Activated naive CD4-positive, alpha-beta T cell treated with Interleukin-2 at 50 U/mL for 16 hours (primary cell): ENCODE measurements at places on chromosomes 3 and 15.

GRCh38 chr15:90400005-90400758 is 12.1 kb downstream of the IQGAP1 start:
- DNase-seq: no peak

DNA sequence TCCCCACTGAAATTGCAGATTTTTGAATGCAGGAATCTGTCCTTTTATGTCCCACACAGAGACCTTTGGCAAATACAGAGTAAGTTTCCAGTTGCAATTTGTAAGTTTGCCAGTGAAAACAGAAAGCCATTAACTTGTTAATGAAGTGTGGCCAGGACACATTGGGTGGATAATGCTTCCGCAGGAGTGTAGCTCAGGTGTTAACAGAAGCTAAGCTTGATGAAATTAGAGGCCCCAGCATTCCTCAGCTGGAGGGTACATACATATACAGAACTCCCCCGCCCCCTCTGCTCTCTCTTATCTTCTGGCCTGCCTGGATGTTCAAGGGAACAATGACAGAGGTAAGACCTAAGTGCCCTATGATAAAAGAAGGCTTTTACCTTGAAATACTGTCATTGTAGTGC is 8.1 kb upstream of the LRRC2 start:
- DNase-seq: no peak

GRCh38 chr3:55164191-55164590 is 236.3 kb upstream of the LRTM1 start:
- DNase-seq: no peak

DNA sequence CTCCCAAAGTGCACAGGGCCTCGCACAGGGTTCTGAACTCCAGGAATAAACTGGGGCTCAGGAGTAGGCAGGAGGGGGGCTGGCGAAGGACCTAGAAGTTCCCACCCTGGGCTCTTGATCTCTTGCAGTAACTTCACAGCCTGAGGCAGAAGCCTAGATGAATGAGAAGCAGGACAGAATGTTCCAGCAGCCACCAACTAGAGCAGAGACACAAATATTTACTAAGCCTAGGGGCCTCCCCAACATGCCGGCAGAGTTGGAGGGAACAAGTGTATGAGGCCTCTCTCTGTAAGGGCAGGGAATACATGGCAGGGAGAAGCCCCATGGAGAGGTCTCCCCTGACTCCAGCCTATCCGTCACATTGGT is 25.3 kb upstream of the C15orf39 start:
- DNase-seq: no peak

- DNase-seq: no peak
Measured at GRCh38 chr15:82882273-82882928, 70.1 kb downstream of the HOMER2 start.

DNA sequence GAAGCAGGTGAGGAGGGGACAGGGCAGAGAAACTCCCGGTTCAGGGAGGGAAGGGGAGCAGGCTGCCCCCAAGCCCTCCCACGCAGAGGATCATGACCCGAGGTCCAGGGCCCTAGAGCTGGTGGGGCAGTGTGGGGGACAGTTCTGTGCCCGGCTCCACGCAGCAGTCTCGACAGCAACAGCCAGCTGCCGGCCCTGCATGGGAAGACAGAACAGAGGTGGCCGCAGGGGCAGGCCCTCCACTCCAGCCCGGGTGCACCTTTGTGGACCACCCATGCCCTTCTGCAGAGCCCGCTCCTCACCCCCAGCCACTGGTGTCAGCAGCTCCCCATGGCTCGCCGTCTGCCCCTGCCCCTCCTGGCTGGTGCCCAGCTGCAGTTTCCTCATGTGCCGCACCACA is 7.7 kb downstream of the OGG1 start:
- no peak for DNase-seq

GRCh38 chr15:94858449-94858848 is 627.1 kb downstream of the MCTP2 start:
- DNase-seq: no peak

- no peak for DNase-seq
Measured at GRCh38 chr15:83842281-83842680, 188.4 kb downstream of the ADAMTSL3 start.

GRCh38 chr3:39639344-39640236 is 169.8 kb upstream of the MYRIP start:
- DNase-seq: no peak

- no peak for DNase-seq
Measured at GRCh38 chr3:126857928-126858327, 125.0 kb upstream of the PLXNA1 start.

- no peak for DNase-seq
Measured at GRCh38 chr3:139695007-139695406, 17.2 kb upstream of the NMNAT3 start.

- DNase-seq: no peak
Measured at GRCh38 chr3:121998611-121999473, 23.2 kb downstream of the ILDR1 start.

- DNase-seq: no peak
Measured at GRCh38 chr15:70260580-70260979, 162.9 kb upstream of the TLE3 start.

DNA sequence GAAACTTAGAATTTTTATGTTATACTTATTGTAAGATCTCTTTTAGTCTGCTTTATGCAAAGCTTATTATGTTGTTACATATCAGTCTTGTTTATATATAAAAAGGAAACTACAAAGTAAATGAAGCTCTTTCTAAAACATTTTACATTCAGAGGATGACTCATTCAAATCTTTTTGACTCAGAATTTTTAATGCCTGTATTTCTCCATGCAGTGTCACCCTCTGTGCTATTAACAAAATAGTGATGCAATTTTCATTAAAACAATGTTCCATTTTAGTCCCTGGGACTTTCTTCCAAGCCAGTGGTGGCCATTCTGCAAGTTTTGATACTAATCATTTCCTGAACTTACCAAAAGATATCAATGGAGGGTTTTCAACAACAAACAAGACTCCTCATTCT is 216.1 kb downstream of the NAALADL2 start:
- no peak for DNase-seq

- DNase-seq: no peak
Measured at GRCh38 chr15:76996076-76996525, 1.2 kb downstream of the PSTPIP1 start.

DNA sequence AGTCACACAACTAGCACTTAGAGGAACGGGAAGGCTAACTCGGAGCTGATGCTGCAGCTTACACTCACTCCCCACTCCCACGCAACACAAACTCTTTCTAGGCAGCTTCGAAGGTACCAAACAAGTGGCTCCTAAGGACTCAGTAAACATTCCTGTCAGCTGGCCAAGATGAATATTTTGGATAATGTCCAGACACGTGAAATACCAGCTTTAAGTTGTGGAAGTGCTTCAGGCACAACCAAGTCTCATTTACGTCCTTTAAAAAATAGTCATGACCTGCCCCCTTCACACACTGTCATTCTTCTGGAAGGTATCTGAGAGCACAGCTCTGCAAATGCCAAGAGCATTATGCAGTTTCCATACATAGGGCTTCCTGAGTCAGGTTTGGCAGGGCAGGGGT is 1005.9 kb upstream of the CFAP20DC start:
- DNase-seq: no peak

GRCh38 chr15:26773917-26774316 is 1.1 kb upstream of the GABRB3 start:
- no peak for DNase-seq

DNA sequence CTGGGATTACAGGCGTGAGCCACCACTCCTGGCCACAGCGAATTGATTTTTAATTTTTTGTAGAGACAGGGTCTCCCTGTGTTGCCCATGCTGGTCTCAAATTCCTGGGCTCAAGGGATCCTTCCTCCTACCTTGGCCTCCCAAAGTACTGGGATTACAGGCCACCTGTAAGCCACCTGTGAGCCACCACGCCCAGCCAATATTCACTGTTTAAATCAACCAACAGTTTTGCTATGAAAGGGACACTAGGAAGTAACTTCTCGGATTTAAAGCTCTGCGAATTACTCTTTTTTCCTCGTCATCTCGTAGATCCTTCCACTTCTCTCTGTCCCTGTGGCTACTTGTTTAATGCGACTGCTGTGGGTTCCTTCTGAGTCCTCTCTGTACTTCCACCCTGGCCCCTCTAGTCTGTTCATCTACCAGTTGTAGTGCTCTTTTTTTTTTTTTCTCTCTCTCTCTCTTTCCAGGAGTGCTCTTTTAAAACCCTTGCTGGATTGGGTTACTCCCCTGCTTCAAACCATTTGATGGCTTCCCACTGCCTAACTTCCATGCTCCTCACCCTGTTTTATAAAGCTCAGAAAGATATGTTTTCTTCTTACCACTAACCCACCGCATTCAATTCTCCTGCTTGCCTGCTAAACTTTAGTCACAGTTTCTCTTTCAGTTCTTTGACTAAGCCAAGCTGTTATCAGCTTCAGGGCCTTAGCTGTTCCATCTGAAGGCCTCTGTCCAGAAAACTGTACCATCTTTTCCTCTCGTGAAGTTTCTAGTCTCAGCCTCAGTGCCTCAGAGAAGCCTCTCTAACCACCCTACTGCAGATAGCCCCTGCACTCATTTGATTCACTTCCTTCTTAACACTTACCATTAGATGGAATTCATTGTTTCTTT is 12.4 kb downstream of the RTF1 start:
- DNase-seq: no peak

GRCh38 chr3:50972029-50972428 is 297.3 kb downstream of the DOCK3 start:
- no peak for DNase-seq

DNA sequence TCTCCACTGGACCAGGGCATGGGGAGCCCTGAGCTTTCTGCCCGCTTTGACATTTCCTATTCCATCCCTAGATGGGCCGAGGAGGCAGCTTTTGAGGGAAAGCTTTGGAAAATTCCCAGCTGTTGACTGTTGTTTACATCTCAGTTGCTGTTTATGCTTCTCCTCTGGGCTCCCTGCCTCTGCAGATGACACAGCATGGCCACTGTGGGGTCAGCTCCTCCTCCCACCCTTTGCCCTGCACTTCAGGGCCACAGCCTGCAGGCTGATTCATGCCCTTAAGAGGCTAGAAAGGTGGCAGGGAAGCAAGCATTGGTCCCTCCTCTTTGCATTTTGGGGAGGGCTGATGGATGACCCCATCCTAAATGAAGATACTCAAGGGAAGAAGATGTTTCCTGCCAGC is 8.5 kb upstream of the CTXND1 start:
- no peak for DNase-seq

- DNase-seq: no peak
Measured at GRCh38 chr3:185778094-185778493, 46.7 kb downstream of the IGF2BP2 start.

DNA sequence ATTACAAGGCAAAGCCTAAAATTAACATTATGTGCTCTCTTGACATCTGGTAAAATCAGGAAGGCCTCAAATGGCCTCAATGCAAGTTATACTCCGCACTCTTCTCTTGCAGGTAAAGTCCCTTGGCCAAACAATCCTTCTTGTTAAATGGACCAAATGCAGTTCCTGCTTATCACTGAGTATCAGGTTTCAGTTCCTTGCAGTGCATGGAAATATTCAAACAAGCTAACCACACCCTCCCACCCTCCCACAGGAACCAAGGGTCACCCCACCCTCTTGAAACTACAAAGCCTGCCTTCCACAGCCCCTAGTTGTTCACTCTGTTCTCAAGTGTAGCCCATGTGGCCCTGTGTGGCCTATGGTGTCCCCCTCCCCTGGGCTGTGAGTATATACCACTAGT is 171.9 kb upstream of the CADPS start:
- DNase-seq: no peak

- DNase-seq: peak; percentile 14
Measured at GRCh38 chr3:194689493-194689944, 3.8 kb downstream of the FAM43A start.

DNA sequence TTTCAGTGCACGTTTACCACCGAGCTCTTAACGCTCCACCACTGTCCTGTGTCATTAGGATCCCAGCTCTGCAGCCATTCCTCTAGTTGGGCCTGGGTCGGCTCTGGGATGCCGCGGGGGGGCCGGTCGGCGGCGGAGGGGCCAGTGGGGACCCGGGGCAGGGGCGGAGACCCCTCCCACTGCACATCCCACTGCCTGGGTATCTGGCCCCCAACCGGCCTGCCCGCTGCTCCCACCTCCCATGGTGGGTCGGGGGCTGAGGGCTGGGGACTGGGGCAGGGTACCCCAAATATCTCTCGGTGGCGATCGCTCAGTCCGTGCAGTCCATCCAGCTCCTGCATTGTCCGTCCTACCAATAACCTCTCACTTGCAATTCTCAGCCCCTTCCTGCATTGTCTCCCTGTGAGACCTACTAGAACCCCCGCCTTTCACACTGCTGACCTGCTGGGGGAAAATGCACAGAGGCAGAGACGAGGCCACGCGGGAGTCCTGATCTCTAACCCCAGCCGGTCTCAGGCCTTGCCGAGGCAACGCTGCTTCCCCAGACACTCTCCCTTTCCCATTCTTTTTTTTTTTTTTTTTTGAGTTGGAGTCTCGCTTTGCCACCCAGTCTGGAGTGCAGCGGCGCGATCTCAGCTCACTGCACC is 24.0 kb upstream of the MUC20 start:
- DNase-seq: no peak

DNA sequence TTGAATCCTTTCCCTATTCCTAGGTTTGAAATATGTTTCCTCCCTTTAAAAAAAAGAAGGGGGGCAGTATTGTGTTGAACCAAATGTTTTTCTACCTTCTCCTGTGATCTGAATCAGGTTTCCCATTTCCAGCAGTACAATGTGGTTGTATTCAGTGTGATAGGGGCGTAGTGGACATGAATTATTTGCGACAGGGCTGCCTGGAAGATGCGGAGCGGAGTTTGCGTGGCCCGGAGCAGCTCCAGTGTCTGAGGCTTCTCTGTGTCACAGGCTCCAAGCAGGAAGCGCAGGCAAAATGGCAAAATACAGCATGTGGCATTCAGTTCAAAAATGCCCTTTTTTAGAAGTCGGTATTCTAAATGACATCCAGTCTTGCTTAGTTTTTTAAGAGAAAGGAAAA is 154.4 kb downstream of the PGPEP1L start:
- peak; percentile 80 for DNase-seq

DNA sequence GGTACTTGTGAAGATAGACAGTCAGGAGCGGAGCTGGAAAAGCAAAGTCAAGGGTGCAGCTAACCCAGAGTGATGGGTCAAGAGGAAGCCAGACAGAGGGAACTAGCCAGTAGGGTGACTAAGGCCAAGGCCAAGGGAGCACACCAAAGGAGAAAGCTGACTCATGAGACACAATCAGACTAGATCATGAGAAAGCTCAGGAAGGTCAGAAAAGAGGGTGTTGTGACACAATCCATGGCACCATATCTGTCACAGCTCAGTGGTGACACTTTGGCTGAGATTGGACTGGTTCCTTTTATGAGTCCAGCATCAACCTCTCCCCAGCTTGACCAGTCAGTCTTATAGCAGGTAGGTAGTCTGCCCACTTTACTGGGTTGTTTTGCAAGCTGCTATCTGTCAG is 22.2 kb downstream of the P2RY1 start:
- DNase-seq: no peak

- DNase-seq: no peak
Measured at GRCh38 chr3:172915911-172916514, 165.5 kb downstream of the ECT2 start.

- DNase-seq: no peak
Measured at GRCh38 chr15:83292317-83292716, 7.9 kb upstream of the BNC1 start.

GRCh38 chr15:37103475-37104423 is 3.4 kb upstream of the MEIS2 start:
- DNase-seq: no peak
